ENCODE measurements at places on chromosomes 1 and 21.

GRCh38 chr1:157085421-157085820, 14.2 kb downstream of the ETV3L start:
- no peak for DNase-seq

DNA sequence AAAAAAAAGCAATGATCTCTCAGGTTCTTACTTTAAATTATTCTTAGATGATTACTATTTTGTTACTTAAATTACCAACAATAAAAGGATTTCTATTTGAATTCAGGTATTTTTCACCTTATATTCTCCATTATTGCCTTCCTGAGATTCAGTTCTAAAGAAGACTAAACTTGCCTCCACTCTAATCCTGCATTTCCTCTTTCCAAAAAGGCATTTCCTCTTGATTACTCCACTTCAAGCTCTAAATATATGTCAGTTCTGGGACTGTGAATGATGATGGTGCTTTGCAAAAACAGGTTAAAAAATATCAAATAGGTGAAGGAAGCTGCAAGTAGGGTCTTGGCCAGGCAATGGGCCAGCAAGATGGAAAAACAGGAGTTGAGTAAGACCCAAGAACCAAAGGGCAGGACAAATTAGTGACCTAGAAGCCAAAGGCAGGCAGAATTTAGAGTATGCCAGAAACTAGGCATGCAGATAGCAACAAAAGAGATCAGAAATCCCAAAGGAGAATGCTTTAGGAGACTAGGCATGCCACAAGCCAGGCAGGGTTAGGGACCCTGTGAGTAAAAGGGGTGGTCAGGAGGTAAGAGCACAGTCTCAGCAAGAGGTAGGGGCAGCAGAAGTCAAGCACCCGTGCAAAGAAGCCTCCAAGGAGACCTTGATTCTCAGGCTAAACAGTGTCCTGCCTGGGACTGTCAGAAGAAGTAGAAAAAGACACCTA, 11.3 kb upstream of the DIPK1A start:
- no peak for DNase-seq

- no peak for DNase-seq
Observed at GRCh38 chr1:239247285-239247684, 139.1 kb upstream of the CHRM3 start.

GRCh38 chr1:215489771-215490565, 77.1 kb upstream of the KCTD3 start:
- DNase-seq: no peak

DNA sequence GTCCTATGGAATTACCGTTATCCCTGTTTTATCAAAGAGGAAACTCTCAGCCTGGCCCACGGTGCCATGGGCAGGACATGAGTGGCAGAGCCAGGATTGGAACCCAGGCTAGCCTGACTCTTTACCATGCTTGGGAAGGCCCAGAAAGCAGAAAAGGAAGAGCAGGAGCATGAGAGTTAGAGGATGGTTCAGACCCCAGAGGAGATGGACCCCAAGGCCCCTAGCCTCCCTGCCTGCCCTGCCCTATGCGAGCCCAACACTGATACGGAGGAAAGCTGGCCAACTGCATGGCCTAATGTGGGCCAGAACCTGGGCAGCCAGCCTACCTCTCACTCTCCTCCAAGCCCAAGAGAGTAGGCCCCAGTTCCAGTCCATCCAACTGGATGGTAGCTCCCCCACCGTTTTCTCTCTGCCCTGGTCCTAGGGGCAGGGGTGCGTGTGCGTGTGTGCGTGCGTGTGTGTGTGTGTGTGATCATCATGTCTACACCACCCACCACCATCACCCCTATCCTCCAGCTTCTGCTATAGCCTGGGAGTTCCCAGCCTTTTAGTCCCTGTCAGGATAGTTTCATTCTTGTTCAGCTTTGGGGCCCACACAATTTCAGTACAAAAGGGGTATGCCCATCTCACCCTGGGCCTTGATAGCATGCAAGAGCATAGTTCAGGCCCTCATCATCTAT, 15.4 kb upstream of the MEX3A start:
- DNase-seq: no peak

Measured in NCI-H1436 treated with DMSO at 0.1 percent for 48 hours (cell line).